Activated naive CD4-positive, alpha-beta T cell treated with anti-CD3 and anti-CD28 coated beads, Interleukin-2, amount 50 U/mL, for 16 hours (primary cell): ENCODE measurements at places on chromosomes 3 and 15.

DNA sequence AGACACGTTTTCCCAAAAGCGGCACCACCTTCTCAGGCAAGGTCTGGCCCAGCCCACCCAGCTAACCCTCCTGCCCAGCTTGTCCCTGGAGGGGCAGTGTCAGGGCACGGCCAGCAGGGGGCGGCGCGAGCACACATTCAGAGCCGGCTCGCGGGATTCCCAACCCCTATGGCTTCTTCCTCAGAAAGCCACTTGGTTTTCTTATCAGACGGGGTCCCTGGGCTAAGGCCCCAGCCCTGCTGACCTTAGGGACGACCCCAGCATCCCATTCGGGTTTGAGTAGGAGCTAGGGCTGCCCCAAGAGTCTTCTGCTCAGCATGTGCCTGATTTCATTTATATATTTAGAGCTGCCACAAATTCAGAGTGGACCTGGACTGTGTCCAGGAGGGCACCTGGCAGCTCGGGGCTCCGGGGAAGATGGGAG, 14.5 kb downstream of the RLBP1 start:
- DNase-seq: peak; percentile 72

GRCh38 chr3:14598143-14598569, 53.4 kb upstream of the CCDC174 start:
- DNase-seq: peak; percentile 46

GRCh38 chr3:65846936-65847335, 191.8 kb downstream of the MAGI1 start:
- no peak for DNase-seq

DNA sequence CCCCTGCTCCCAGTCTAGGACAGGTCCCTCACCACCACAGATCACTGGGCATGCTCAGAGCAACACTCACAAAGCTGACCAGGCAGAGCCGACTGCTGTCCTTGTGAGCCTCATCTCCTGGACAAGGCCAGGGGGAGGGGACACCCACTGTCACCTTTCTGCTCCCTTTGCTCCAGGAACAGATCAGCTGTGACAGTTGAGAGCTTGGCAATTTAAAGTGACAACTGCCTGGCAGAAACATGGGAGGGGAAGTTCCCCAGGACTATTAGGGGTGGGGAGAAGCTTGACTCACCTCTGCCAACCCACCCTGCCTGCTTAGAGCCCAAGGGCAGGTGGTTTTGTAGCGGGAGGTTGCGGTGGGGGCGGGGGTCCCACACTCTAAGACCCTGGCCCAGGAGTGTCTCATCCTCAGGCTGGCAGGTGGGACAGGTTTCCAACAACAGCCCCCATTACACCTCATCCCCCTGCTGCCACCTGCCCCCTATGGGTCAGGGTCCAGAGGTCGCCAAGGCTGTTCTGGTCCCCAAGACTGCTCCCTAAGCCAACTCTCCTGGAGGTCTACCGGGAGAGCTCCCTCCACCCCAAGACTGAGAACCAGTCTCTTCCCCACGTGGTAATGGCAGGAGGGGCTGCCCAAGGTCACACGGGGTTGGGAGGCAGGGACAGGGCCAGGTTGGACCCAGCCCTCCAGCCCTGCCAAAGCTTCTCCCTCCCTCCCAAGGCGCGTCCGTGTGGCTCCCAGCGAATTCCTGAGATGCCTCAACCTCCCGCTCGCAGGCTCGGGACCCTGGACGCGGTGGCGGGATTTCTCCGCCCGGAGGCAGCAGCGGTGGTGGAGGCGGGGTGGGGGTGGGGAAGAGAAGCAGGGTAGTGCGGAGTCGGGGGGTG, 80.4 kb downstream of the IQSEC1 start:
- no peak for DNase-seq

DNA sequence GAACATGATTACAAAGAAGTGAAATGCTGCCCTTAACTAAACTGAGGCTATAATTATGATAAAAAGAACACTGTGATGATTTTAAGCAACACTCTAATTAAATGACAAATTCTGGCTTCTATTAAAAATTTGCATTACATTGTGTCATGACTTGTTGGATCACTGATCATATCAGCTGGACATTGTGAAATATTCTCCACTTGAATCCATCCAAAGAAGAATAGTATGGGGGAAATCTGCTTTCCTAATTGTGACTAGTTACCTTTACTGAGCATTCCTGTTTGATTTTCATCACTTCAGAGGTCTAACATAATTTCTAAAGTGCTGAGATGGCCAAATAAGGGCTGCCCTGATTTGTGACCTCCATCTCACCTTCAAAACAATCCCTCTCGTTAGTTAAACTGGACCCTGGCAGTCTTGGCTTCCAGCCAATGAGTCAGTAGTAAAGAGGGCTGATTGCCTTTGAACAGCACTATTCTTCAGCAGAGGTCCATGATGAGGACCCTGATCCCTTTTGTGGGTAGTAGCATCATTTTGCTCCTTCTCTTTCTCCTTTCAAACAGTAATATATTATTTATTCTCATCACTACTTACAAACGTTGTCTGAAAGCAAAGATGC, 53.5 kb upstream of the LEKR1 start:
- no peak for DNase-seq

DNA sequence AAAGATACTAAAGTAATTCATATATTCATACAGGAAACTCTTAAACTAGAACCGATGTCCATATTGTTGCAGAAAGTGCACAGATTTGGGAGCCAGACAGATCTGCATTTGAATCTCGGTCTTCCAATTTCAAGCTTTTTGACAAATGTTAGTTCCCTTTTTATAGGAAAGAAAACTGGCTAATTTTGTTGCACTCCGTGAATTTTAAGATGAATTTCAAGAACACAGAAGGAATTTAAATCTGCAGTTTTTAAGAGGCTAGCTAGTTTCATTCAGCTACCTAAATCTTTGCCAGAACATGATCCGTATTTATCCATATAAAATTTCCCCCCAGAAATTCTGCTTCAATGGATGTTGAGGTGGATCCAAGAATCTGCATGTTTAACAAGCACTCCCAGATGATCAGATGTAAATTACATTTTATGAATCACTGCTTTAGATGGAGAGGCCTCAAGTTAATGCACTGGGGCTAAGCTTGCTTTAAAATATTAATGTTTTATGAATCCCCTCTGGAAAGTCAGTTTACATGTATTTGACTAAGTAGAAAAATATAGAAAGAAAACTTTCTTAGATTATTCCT, 1296.3 kb upstream of the CADM2 start:
- no peak for DNase-seq

- DNase-seq: no peak
Observed at GRCh38 chr3:59436164-59436958, 386.5 kb upstream of the CFAP20DC start.

- DNase-seq: no peak
Observed at GRCh38 chr3:69160525-69160924, 38.1 kb upstream of the LMOD3 start.
